NCI-H1105 treated with DMSO at 0.1 percent for 48 hours (cell line): ENCODE measurements at places on chromosomes 7 and 10.

- DNase-seq, result no peak
These were observed 82.4 kb downstream of the SGMS1 start for GRCh38 chr10:50541317-50541716.

DNA sequence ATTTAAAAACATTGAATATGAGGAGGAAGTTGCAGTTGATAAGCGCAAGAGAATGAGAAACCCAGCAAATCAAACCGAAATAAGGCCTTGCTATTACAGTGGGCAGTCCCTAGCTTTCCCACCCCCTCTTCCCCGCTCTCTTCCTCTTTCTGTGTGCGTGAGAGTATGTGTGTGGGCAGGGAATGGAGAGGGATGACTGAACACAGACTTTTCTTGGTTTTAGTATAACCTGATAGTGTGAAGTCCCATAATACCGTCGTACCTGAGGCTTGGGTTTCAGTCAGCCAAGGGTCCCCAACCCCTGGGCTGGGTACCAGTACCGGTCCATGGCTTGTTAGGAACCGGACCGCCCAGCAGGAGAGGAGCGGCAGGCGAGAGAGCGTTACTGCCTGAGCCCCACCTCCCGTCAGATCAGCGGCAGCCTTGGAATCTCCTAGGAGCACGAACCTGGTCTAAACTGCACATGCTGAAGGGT lies 255.3 kb downstream of the CELF2 start:
- DNase-seq, result no peak

GRCh38 chr7:39686261-39686924 lies 63.0 kb downstream of the RALA start:
- DNase-seq, result no peak

GRCh38 chr7:111089822-111090426 lies 1.0 kb upstream of the LRRN3 start:
- peak; percentile 72 for DNase-seq

- no peak for DNase-seq
These were observed 25.6 kb downstream of the TACR2 start for GRCh38 chr10:69391158-69391557.

DNA sequence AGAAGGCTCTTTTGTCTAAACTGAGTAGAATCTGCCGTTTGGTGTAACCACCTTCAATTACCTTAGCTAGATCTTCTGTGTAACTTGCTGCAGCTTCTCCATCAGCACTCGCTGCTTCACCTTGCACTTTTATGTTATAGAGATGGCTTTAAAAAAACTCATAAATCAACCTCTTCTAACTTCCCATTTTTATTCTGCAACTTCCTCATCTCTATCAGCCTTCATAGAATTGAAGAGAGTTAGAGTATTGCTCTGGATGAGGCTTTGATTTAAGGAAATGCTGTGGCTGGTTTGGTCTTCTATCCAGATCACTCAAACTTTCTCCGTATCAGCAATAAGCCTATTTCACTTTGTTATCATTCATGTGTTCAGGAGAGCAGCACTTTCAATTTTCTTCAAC lies 1131.9 kb upstream of the CELF2 start:
- DNase-seq, result no peak

- DNase-seq, result no peak
These were observed 7.4 kb downstream of the CPSF4 start for GRCh38 chr7:99446096-99446495.

- DNase-seq, result no peak
These were observed 127.2 kb downstream of the DLG5 start for GRCh38 chr10:77799352-77799751.

DNA sequence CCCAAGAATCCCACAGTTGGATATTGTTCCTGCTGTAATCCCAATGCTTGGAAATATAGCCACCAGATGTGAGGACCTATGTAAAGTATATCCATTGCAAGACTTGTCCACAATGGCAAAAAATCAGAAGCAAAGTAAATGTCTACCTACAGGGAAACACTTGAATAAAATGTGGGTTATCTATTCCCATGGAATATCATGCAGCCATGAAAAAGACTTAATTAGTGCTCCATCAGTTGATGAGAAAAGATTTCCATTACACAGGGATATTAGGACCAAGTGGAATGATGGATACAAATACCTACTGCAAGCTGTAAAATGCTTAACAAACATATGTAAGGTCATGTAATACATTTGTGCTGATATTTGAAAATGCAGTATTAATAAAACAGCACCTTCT lies 131.2 kb downstream of the BTAF1 start:
- DNase-seq, result no peak
